HTR-8/SVneo (cell line): ENCODE measurements at places on chromosomes 7 and 10.

GRCh38 chr10:43006490-43006889, 70.4 kb upstream of the RET start:
- DNase-seq: no peak

DNA sequence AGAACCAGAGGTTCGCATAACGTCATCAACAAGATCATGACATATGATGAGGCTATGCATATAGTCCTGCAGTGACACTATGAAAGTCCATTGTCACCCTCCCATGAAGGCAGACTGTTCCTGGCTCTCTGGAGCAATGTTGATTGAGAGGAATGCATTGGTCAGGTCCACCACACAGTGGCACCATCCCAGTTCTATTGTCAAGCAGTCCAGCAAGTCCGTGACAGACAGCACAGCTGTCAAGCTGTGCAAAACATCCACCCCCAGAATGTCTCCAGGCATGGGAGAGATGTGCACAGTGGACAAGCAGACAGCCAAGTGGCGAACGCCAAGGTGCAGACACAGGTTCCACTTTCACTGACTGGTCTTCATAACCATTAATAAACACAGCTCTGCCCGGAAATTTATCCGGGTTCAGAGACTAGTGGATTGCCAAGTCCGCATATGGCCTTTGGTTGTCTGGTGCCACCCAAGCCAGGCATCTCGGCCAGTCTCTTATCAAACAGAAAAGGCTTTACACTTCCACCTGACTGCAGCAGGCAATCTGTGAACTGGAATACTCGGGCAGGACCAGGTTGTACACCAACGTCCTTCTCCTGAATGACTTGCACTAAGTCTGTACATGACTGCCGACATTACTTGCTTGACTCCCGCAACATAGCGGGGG, 7.2 kb downstream of the RNF133 start:
- no peak for DNase-seq

- no peak for DNase-seq
Observed at GRCh38 chr10:4543938-4544533, 282.0 kb upstream of the AKR1E2 start.

DNA sequence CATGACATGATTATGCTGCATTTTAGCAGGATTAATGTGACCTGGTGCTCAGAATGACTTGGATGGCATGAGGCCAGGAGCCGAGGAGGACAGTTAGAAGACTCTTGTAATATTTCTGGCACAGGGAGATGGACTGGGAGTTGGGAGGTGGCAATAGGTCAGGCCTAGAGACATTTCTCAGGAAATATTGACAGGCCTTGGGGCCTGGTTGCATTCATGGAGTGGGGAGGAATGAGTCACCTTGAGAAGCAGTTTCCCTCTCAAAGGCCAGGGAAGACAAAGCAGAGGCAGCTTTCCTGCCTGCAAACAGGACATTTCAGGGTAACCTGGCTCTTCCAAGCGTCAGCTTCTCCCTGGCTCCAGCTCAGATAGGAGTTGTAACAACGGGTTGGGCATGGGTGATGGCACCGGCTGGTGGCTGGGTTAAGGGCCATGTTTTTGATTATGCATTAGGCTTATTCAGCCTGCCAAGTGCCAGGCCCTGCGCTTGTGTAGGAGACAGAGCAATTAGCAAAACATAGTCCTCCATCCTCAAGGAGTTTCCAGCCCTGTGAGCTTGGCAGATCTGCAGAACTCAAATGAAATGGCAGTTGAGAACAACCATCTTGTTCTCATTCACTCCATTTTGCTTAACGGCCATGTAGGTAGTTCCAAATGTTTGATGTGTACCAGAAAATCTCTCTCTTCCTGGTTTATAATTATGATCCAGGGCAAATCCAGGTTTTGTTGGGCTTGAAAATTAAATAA, 38.2 kb downstream of the HK1 start:
- peak; percentile 45 for DNase-seq

DNA sequence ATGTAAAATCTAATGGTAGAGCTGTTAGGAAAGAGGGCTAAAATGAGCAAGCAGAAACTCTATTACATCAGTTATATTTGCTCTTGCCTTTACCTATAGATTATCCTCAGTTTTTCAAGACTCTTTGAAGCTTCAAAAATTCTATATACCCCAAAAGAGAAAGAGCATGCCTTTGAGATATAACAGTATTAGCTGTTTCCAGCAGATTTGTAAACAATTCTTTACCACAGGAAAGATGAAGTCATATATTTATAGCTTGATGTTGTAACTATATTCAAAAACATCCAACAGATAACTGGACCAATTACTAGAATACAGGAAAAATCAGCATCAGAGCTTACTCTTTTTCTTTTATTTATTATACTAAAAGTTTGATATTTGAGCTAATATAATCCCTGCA, 416.2 kb upstream of the TPK1 start:
- no peak for DNase-seq

DNA sequence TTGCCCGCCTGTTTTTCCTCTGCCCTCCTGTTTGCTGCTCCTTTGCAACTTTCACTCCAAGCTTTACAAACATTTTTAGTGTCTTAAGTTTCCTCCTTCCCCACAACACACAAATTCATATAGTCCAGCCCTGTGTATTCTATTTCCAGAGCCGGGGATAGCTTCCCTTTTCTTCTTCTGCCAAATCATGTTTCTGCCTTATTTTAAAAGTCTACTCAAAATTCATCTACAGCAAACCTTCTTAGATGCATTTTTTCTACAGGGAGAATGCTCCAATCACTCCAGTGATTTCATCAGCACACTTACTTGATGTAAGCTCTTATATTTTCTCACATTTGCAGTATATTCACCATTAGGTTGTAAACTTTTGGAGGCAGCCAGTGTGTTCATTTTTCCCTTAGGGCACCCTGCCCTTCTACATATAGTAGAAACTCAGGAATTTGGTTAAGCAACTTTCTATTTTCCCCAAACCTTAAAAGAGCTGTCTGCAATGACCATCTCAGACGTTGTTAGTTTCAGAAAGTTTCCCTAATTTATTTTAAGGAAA, 12.4 kb upstream of the ACTA2 start:
- DNase-seq: no peak

DNA sequence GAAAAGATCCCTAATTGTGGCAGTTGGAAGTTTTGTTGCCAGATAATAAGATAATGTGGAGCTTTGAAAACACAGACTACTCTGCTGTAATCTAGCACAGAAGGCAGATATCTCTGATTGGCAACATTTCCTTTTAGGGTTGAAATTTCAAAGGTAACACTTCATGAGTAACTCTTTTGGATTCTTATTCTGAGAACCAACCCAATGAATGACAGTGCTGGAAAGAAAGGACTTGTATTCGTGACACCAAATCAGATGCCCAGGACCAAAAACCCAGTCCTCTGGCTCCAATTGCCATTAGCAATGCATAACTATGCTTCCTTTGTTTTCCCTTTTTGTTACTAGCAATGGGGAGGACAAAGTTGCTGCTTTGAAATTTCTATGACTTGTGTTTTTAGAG, 41.0 kb upstream of the ELMO1 start:
- no peak for DNase-seq

DNA sequence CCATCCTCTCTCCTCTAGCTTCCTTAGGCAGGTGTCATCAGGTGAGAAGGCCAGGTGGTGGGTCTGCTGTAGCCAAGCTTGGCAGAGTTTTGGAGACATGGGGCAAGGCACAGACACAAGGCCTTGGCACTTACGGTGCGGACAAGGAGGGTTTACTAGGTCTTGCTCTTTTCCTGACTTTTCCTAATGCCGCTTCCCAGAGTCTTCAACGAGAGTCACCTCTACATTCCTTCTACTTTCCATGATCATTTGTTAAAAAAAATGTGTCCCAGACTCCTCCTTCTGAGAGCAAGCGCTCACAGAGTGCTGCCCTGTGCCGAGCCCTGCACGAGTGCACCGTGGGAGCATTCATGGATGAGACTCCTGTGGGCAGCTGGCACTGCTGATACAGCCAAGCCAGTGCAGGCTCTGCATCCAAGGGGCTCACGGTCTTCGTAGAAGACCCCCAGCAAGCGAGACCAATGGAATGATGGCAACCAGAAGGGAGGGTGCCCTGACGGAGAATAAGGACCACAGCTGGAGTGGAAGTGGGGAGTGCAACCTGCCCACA, 243.0 kb upstream of the MKI67 start:
- no peak for DNase-seq

DNA sequence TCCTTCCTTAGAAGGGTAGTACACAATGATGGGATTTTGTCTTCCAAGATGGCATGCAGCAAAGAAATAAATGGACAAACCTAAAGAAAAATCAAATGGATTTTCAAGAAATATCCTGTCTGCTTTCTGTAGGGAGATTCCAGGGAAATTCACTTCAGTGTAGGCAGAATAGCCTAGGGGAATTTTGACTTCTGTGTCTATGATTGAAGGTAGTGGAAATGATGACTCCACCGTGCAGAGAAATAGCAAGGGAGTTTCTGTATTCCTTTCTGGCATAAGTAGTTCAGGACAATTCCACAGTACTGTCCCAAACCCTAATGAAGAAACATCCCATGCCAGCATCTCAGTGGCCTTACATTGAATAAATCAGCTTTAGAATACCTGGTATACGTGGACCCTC, 9.5 kb downstream of the ATOH7 start:
- DNase-seq: no peak

- DNase-seq: no peak
Observed at GRCh38 chr10:20630092-20630643, 266.9 kb downstream of the NEBL start.

DNA sequence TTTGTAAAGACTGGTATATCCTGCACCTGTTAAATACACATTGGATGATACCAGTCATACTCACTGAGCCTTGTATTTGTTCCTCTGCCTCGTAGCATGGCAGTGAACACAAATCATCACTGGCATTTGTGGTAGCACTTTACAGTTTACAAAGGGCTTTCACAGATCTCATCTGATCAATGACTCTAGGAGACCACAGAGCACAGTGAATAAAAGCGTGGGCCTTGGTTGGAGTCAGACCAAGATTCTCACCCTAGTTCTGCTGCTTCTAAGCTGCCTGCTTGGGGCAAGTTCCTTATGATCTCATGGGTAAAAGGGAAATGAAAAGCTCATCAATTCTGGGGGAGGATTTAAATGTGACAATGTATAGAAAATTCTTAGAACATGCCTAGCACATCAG, 129.9 kb upstream of the AGK start:
- no peak for DNase-seq

GRCh38 chr7:115274-115911, 77.0 kb upstream of the FAM20C start:
- DNase-seq: no peak

DNA sequence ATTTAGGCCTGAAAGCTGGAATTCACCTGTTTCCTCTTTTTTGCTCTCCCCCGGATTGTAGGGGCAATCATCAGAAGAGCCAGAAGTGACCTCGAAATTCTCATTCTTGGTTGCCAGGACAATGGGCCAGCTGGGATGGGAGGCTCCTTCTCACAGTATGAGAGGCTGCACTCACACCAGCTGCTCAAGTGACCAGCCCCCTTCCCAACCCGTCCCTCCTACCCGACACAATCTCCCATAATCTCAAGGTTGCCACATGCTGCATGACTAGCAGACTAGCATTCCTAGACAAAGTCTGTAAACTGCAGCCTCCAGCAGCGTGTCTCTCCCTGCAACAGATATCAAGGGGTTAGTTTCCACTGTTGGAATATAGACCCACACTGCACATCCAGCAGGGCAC, 110.3 kb downstream of the C1GALT1 start:
- DNase-seq: no peak

DNA sequence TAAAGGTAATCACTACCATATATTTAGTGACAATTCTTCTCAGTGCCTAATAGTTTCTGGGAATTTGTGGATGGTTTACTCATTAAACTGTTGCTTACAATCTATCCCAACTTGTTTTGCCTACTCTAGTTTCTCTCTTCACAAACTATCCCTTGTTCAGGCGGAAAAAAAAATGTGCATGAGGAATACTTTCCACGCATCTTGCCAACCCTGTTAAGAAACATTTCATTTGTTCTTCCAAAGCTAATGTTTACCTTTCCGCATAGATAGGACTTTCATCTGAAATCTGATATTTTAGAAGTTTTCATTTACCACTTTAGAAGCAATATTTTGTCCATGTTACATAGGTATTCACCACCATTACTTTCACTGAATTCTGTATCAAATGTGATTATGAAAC, 191.9 kb downstream of the MDFIC start:
- DNase-seq: no peak

- DNase-seq: no peak
Observed at GRCh38 chr7:43697690-43698089, 31.6 kb downstream of the COA1 start.

DNA sequence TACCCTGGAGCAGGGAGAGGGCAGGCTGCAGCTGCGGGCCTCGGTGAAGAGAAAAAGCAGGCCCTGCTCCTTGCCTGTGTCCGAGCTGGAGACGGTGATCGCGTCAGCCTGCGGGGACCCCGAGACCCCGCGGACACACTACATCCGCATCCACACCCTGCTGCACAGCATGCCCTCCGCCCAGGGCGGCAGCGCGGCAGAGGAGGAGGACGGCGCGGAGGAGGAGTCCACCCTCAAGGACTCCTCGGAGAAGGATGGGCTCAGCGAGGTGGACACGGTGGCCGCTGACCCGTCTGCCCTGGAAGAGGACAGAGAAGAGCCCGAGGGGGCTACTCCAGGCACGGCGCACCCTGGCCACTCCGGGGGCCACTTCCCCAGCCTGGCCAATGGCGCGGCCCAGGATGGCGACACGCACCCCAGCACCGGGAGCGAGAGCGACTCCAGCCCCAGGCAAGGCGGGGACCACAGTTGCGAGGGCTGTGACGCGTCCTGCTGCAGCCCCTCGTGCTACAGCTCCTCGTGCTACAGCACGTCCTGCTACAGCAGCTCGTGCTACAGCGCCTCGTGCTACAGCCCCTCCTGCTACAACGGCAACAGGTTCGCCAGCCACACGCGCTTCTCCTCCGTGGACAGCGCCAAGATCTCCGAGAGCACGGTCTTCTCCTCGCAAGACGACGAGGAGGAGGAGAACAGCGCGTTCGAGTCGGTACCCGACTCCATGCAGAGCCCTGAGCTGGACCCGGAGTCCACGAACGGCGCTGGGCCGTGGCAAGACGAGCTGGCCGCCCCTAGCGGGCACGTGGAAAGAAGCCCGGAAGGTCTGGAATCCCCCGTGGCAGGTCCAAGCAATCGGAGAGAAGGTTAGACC, 138.0 kb upstream of the STK17A start:
- no peak for DNase-seq
